ENCODE measurements at places on chromosomes 13 and 19.

- DNase-seq: no peak
Measured at GRCh38 chr19:48518207-48518606, 6.6 kb upstream of the LMTK3 start.

DNA sequence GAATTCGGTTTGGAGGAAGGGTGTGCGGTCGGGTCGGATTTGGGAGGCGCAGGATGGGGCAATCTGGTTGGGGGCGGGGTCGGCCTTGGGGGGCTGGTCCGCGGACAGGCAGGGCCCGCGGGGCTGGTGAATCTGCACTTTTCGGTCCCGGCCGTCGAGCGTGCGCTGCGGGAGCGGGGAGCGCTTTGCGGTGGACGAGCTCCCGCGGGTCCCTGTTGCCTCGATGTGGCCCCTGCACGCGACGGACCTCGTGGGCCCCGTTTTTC is 11.9 kb downstream of the PEAK3 start:
- no peak for DNase-seq

DNA sequence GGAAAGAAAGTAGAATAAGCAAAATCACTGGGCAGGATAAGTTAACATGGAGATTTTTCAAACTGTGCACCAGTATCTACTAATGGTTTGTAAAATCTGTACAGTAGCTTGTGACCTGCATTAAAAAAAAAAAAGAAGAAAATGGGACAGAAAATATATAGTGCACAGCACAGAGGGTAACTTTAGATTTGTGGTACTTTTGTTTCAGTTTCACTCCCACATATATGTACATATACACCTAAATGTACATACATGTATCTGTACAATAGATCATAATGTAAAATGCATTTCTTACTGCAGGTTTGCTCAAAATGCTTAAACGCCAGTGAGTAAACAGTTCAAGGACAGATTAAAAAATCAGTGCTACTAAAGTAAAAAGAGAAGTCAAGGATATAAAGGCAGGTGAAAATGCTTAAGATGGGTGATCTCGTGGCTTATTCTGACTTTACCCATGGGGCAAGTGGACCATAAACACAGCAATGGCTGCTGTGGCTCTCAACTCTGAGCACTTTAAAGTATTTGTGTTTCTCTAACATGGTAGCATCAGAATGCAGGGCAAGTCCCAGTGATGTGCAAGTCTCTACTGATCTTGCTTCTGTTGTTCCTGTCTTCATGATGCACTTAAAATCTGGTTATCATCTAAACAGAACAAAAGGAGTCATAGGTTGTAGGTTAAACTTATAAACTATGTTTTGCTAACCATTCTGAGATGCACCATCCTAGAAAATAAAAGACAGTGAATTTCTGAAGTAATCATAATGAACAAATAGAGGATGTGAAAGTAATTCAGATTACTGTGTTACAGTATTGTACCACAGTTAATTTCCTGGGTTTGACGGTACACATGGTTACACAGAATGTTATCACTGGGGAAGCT is 112.3 kb downstream of the MIPEP start:
- DNase-seq: no peak

GRCh38 chr13:114132419-114133121 is at the start of gene RASA3:
RASA3 (minus strand) TSS chr13:114132623; CDS start chr13:114132489, 134 bp downstream.
- no peak for DNase-seq

DNA sequence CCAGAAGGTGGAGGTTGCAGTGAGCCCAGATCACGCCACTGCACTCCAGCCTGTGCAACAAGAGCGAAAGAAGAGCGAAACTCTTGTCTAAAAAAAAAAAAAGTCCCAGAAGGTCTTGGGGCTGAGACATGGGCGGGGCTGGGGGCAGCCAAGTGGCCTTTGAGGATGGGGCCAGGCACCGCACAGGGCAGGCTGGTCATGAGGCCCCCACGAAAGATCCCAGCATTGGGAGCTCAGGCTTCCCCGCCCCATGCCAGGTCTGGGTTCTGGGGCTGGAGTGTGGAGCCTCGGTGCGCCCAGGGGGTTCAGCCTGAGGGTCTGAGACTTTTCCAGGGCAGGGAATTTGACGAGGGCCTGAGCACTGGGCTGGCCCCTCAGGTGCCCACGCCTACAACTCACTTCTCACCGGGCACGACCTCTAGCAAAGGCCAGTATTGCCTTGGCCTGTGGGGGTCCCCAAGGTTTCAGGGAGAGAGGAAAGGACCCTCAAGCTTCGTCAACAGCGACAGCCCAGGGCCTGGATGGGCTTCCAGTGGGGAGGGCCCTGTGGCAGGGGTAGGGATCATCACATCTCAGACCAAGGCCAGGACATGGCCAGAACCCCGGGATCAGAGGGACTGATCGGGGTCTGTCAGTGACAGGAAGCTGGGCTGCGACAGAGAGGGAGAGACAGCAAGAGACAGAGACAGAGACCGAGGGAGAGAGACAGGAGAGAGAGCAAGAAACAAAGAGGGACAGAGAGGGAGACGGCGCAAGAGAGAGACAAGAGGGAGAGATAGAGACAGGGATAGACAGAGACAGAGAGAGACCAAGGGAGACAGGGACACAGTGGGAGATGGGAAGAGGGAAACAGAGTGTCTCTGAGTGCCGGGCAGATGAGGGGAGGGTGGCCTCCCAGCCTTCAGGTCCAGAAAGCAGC is 7.5 kb upstream of the MEX3D start:
- no peak for DNase-seq

DNA sequence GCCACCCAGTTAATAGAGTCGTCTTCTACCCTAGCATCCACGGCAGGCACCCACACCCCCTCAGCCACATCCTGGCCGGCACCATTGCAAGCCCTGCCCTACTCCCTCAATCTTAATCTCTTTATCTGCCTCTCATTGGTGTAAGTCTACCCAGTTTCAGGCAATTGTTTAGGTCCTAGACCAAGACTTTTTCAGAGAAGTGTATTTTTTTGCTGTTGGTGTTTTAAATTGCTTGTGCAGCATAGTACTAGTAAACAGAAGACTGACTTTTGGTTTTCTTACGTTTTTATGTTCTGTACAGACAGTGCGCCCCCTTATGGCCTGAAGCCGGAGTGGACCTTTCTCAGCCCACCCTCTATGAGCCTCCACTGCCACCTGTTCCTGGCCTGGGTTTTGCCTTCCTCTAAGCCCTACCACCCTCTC is 2.3 kb upstream of the LCP1 start:
- no peak for DNase-seq

GRCh38 chr13:40470660-40471059 is 195.8 kb downstream of the FOXO1 start:
- no peak for DNase-seq

DNA sequence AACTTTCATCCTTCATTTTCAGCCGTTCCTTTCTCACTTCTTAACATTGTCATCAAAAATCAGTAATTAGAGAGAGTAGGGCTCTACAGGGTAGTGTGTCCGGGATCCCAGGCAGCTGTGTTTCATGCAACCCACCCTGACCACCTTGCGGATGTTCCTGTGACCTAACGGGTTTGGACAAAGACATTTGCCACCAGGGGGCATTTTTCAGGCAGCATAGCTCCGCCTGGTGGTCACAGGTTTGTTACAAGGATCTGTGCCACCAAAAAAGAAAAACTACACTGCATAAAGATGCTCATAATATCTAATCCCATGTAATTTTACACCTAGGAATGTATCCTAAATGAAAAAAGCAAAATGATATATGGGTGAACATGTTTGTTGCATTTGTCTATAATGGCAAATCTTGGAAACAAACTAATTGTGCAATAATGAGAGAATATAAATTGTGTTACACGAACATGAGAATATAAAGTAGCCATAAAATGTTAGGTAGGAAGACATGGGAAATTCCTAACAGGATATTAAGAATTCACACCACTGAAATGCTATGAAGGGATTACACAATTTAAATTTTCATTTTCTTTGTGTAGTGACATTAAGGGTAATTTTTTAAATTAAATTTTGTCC is 123.0 kb downstream of the SLC7A1 start:
- no peak for DNase-seq

DNA sequence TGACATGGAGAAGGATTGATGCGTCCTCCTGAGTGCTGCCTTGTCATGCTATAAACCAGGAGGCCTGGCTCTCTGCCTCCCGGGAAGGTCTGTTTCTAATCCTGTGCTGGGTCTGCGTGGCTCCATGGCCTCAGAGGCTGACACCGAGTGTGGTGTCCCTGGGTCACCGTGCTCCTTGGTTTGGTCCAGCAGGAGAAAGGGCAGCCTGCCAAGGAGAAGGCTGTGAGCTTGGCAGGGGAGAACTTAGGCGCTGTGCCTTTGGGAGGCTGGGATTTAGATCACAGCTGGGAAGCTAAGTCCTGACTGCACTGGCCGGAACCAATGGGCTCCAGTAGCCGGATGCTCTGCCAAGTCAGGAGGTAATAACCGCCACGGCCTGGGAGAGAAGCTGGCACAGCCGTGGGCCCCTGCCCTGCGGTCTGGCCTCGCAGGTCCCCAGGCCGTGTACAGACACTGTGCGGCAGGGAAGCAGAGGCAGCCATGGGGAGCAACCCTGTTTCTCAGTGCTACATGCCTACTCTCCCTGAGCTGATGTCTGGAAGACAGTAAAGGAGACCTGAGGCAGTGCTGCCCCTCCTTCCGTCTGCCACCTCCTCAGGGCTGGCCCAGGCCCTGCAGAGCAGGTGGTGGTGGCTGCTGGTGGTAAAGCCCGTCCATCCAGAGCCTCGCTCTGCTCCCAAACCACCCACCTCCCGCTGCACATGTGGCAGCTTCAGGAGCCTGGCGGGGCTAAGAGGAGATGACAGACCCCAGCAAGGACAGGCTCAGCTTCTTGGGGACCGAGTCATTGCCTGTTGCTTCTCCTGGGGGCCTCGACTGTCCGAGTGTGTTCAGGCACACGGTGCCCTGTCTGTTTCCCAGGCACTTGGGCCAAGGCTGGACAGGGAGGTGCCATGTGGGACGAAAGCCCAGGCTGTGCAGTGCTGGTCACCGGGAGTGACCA is 44.9 kb downstream of the C13orf46 start:
- DNase-seq: no peak

GRCh38 chr13:112171570-112171965 is 104.6 kb downstream of the SOX1 start:
- no peak for DNase-seq

DNA sequence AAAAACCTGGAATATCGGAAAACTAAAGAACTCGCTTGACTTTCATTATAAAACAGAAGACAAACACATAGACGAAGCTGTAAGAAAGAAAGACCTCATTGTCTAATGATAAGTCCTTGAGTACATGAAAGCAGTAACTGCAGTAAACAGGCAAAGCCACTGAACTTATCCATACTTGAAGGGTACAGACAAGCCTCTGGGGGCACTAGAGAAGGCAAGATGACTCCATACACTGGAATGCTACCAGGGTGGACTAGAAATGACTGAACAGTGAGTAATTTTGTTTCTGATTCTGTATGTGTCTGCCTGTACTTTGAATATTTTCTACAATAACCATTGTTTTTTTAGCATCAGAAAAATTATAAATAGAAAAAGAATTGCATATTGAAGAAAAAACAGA is 507.9 kb downstream of the UQCRFS1 start:
- DNase-seq: no peak

DNA sequence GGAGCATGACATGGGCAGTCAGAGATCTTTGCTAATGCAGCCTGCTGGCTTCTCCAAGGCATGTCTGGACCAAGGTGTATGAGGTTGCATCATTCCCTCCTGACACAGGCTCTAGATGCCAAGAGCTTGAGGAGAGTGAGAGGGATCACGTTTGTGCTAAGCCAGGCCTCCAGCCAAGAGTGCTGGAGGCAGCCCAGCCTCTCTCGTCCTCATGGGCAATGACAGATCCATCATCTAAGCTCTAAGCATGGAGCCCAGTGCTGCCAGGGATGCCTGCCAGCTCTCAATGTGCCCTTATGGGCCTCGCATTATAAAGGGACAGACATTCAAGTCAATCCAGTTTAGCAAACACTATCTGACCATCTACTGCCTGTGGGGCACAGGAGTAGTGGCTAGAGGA is 136.3 kb upstream of the VSTM2B start:
- DNase-seq: no peak

- no peak for DNase-seq
Measured at GRCh38 chr13:57345526-57345925, 178.5 kb downstream of the PRR20E start.

GRCh38 chr19:29714371-29714952 is 599 bp downstream of the C19orf12 start:
- DNase-seq: no peak

GRCh38 chr13:108618233-108618632 is 11.2 kb upstream of the MYO16 start:
- DNase-seq: no peak

DNA sequence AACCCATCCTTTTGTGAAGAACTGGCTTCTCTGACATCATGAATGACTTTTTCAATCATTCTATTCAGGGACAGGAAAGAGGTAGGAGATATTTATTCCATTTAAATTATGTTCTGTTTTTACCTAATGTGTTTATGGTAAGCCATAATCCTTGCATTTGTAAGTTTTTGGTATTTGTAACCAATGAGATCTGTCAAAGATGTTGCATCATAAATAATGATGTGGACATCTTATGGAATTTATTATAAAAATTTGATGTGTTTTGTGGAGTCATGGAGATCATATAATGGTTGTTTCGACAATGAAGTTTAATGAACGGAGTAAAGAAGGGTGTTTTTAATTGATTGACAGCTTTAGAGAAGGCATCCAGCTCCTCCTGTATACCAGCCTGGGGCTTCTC is 67.6 kb downstream of the LMO7 start:
- DNase-seq: no peak

GRCh38 chr19:13763265-13763664 is 1.1 kb upstream of the MRI1 start:
- DNase-seq: no peak

- DNase-seq: peak; percentile 13
Measured at GRCh38 chr19:16051254-16052025, 24.9 kb upstream of the TPM4 start.

DNA sequence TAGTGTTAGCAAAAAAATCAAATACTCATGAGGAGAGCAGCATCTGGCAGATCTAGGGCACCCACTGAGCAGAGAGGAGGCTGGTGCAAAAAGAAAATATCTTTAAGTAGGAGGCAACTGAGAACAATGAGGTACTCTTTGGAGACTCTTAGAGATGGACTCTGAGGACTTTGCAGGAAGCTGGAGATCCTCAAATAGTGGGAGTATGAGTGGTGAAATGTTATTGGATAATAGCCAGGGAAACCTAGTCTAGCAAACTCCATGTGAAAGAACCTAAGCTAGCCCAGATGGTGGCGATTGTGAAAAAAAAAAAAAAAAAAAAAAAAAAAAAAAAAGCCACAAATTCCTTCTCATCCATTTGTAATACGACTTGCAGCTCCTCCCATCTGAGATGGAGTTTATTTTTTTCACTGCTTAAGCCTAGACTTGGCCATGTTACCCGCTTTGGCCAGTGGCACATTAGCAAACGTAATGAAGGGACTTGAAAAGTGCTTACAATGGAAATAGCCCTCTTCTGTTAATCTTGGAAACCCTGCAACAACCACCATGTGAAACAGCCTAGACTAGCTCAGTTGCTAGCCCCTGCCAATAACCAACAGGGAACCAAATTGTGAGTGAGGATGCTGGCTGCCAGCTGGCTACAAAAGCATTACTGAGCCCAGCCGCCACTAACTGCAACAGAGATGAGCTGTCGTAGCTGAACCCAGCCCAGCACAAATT is 476.2 kb downstream of the KLF12 start:
- peak; percentile 69 for DNase-seq

GRCh38 chr19:17504030-17504429 is 7.4 kb upstream of the PGLS start:
- DNase-seq: no peak
